ENCODE measurements at places on chromosomes 2 and 18.

- no peak for DNase-seq
Measured at GRCh38 chr2:189217051-189217450, 37.5 kb upstream of the COL5A2 start.

DNA sequence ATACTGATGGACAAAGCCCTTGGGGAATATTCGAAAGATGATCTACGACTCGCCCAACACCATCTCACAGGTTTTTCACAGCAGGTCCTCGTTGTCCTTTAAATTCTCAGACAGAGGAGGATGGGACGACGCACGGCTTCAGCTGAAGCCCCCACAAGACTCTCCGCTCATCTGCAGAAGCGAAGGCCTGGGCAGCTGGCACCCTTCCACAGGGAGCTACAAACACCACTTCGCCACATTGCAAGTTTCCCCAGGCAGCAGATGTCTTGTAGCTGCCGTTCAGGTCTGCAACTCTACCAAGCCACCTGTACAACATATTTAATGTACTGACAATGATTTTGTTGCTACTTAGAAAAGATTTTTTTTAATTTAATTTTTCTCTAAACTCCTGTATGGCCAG is 642.9 kb downstream of the ZEB2 start:
- DNase-seq: no peak

DNA sequence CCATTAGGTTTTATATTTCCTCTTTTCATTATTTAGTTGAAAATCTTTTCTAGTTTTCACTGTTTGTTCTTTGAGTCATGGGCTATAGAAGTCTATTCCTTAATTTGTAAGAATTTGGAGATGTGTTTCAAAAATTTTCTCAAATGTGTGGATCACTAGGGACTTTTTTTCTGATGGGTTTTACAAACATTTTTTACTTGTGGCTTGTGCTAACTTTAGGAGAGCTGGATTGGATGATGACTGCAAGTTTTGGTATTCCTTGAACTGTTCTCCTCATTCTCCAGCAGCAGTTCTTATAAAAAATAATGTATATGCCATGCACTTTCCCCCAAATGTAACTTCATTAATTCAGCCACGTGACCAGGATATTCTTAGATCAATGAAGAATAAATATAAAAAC is 94.7 kb upstream of the CWC22 start:
- no peak for DNase-seq

DNA sequence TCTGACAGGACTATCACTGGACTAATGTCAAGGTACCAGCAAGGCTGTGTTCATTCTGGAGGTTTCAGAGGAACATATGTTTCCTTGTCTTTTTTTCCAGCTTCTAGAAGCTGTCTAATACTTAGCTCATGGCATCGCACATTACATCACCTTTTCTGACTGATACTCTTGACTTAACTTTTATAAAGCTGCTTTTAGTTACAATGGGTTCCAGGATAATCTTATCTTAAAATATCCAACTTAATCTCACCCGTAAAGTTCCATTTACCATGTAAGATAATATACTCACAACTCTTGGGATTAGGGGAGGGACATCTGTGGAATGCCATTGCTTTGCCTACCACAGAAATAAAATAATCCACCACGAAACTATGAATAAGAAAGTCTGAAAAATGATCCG is 394.2 kb downstream of the CDH19 start:
- no peak for DNase-seq

GRCh38 chr2:36362291-36362690 is 6.7 kb downstream of the CRIM1 start:
- no peak for DNase-seq

DNA sequence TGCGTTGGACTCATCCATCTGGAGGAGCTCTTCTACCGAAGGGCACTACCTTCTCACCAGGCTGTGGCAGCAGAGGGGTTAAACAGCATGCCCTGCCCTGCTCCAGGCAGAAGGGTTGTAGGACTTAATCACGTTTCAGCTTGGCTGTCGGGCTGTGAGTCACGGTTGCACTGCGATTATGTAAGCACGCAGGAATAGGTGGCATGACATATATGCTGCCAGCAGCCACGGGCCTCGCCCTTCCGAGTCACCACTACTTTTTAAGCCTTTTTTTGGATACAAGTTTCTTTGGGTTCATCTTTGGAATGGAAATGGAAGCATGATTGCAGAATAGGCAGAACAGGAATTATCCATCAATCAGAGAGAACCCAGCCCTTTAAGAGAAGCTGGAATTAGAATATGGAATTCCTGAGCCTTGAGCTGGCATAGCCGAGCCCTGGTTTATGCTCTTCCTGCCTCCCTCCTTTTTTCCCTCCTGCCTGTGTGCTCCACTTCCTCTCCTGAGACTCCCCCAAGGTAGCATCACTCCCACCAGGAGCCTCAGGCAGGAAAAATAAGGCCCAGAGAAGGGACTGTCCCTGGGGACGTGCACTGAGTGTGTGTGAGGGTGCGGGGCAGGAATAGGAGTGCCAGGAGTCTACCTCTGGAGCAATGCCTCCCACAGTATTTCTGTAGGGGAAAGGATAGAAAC is 86.8 kb downstream of the SEMA4F start:
- DNase-seq: no peak

DNA sequence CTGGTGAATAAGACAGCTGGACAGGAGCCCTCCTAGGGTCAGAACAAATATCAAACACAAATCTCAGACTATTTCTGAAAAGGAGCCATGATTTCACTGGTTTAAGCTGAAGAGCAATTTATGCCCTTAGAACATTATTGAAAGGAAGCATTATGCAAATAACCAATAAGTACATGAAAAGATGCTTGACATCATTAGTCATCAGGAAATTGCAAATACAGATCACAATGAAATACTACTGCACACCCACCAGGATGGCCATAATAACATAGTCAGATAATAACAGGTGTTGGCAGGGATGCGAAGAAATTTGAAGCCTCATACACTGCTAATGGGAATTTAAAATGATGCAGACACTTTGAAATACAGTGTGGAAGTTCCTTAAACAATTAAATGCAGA is 176.4 kb upstream of the RAB6C start:
- no peak for DNase-seq

DNA sequence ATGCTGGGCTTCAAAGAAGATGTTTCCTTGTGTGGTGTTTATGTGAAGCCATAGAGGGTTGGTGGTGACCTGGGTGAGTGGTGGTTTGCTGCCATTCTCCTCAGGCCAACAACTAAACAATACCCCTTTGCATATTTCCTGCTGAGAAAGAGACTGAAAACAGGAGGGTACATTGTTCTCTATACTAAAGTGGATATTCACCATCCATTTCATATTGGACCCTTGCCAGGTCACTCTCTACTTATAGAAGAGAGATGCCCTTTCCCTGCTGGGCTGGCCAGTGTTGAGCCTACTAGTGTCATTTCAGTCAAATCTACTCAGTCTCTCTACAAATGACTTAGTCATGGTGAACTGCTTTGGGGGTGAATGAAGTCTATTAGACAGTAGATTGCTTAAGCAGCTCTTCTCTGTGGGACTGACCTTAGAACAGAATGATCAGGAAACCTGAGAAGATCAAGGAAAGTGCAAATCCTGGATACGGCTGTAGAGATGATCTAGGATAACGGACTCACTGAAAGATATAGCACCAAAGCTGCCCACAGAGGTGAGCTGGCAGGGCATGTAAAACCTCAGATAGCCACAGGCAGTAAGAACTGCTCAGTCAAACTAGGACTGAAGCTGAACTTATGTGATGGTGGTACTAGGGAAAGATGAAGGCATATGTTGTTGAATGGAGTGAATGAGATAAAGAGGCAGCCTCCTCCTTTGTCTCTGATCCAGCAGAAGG is 154.9 kb downstream of the MYO3B start:
- DNase-seq: no peak

DNA sequence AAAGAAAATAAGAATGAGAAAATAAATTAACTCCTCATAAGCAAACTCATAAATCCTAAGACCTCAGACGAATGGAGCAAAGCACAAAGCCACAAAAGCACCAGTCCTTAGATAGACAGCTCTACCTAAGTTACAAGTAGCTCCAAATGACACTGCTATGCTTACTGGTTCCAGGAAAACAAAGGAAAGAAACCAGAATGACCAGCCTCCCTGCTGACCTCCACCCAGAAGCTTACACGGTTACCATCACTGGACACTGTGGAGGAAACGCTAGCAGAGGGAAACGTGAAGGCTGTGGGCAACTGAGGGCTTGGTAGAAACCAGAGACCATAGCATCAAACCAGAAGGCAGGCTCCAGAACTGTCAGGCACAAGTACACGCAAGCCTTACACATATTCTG is 67.8 kb downstream of the STK39 start:
- DNase-seq: no peak

GRCh38 chr2:168992026-168992425 is 39.1 kb downstream of the ABCB11 start:
- no peak for DNase-seq

DNA sequence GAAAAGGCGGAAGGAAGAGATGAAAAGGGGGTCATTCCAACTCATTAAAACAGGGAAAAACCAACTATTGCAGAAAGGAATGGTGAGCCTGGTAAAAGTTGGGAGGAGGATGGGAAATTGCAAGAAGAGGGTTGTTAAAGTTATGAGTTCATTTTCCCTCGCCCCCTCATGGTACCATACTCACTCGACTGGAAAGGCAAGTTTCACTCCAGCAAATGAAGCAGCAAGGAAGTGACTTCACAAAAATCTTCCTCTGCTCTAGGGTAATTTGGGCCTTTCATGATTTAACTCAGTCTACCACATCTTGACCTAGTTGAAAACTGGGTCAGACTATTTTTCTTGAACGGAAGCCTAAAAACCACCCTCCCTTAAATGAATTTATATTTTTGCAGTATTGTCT is 22.8 kb upstream of the DAW1 start:
- no peak for DNase-seq

DNA sequence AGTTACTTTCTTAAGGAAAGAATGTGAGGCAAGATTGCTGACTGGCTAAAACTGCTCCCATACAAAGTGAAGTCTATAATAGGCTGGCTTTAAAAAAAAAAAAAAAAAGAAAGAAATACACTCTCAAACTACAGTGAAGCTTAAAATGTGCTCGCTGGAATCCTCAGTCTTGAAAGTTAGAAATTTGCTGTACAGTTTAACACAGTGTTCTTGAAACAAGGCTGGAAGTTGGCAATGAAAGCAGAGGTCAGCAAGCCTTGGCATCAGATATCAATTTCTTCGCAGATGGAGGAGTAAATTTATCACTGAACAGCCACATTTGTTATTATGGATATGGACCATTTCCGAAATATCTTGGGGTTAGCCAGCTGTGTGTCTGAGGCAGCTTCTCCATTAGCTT is 392.9 kb downstream of the ZNF516 start:
- DNase-seq: no peak

GRCh38 chr2:112811276-112811831 is 25.2 kb downstream of the IL1B start:
- DNase-seq: no peak

DNA sequence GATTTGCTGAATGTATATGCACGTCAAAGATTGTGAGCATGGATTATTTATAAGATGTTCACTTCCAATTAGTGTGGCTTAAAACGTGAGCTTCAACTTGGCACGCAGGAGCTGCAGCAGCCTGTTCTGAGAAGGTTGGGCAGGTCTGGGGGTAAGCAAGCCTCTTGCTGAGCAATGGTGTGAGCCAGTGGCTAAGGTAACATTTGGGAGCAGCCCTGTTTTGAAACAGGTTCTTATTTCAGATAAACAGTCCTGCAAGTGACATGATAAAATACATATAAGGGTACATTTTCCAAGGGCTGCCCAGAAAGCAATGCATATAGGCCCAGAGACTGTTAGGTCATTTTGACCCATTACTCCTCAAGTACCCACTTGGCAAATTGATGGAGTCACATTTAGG is 415.3 kb downstream of the ZNF521 start:
- DNase-seq: no peak

DNA sequence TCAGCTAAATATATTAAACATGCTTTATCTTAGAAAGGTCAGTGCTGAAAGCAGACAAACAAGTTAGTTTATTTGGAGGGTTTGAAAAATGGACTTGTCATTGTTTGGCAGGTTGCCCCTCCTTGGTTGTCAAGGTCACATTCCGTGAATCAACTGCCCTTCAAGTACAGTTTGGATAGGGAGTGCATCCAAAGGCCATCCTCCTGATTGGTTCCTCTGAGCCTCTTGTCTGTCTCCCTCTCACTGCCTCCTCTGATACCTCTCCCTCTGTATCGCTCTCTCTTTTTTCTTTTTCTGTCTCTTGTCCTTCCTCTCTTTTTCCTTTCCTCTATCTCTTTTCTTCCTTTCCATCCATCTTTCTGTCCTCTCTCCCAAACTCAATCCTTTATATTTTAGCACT is 5.4 kb downstream of the ITGAV start:
- peak; percentile 22 for DNase-seq

- no peak for DNase-seq
Measured at GRCh38 chr2:27074738-27075565, 3.5 kb upstream of the EMILIN1 start.

DNA sequence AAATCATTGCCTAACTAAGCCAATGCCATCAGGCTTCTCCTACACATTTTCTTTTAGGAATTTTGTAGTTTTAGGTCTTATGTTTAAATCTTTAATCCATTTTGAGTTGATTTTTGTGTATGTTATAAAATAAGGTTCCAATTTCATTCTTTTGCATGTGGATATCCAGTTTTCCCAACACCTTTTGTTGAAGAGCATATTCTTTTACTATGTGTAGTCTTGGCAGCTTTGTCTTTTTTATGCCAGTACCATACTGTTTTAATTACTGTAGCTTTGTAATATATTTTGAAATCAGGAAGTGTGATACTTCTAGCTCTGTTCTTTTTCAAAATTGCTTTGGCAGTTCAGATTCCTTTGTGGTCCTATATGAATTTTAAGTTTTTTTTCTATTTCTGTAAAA is 11.0 kb downstream of the FASTKD2 start:
- DNase-seq: no peak

DNA sequence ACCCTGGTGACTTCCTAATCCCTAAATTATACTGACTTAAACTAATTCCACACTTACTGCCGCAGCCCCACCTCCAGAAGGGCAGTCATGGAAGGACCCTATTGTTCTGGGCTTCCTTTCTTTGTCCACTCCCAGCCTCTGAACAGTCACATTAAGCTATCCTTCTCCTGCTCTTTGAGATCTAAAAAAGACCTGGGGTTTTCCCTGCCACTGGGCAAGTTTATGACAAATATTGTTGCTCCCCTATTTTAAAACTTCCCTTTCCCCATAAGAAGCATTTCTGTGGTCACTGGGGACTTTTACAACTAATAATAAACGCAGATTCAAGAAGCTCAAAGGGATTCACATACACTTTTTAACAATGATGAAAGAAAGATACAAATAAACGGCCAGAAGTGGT is 47.2 kb upstream of the XPO1 start:
- no peak for DNase-seq

GRCh38 chr18:36139245-36139644 is 9.5 kb downstream of the ELP2 start:
- DNase-seq: no peak

GRCh38 chr2:234496835-234497593 is at the start of gene ARL4C:
ARL4C (minus strand) TSS chr2:234497081; CDS start chr2:234496586, 495 bp downstream.
- peak; percentile 66 for DNase-seq
